ENCODE measurements at places on chromosomes 2 and 18.

DNA sequence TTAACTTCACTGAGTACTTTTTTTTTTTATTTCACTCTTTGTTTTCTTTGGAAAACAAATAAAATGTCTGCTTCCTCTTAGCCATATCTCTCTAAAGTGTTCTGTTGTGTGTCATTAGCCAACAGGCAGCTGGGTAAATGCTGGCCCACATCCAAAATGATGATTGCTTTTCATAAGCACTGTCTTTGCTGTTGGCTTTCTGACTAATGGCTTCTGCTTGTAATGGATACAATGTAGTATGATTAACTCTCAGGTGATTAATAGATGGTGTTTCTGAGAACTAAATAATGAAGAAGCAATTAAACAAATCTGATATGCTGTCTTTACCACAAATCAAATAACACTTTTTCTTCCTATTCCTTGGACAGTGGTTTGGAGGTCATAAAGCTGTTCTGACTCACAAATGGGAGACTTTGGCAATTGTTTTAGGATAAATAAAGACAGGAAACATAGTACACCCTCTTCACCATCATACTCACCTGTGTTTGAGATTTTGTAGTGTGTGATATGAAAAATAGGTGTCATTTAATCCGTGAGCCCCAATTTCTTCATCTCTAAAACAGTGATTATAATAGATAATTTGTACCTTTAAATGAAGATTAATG lies 888.4 kb downstream of the TSN start:
- DNase-seq = no peak

GRCh38 chr2:189541591-189541990 lies 39.0 kb downstream of the SLC40A1 start:
- DNase-seq = no peak

DNA sequence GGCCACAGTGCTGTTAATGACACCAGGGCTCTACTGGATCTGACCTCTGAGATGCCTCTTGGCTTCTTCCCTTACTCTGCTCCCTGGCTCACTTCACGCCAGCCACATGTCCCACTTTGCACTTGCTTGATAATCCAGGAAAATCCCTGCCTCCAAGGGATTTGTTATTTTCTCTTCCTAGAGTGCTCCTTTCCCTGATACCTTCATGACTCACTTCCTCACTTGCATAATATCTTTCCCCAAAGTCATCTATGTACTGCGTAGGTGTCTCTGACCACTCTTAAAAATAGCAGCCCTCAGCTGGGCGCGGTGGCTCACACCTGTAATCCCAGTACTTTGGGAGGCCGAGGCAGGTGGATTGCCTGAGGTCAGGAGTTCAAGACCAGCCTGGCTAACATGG lies 572.3 kb downstream of the PLCL1 start:
- no peak for DNase-seq

- no peak for DNase-seq
Measured at GRCh38 chr2:170587922-170588321, 127.2 kb upstream of the SP5 start.

DNA sequence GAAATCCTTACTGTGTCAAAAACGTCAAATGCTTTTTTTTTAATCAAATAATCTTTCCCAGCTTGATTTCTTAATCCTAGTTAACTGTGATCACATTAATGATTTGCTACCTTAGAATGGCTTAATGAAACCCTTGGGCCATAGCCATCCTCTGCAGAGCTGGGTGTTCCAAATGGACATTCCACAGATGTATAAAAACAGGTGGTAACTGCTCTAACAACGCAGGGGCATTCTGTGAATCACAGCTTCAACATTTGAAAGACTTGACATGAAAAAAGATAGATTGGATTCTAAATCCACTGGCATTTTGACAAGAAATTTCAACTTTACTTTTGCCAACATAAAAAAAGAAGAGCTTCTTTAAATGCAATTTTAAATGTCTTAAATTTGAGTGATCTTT lies 69.8 kb upstream of the RASGRP3 start:
- DNase-seq = no peak

All from D721Med (cell line).